Stimulated activated CD8-positive, alpha-beta memory T cell treated with anti-CD3 and anti-CD28 coated beads, Interleukin-4, amount 100 ng/mL, for 1 hour (primary cell): ENCODE measurements at places on chromosomes 7 and 10.

DNA sequence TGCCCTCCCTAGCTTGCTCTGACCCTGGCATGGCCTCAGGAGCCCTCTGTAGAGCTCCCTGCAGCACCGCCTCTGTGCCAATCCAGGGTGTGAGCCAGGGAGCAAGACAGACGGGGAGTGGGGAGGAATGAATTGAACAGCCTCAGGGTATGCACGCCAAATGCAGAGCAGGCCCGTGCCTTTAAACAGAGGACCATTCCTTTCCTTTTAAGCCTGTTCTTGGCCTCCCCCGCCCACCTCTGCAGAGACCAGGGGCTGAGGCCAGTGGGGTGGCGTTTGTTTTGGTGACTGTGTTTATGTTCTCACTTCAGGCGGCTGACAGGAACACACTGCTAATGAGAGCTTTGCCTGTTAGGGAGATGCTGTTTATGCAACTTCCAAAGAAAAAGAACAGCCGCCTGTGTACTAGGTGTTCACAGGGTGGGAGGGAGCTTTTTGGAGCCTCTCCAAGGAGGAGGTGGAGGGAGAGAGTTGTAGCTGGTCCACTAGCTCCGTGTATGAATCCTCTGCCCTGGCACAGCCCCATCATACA is 528.1 kb upstream of the DPP6 start:
- no peak for DNase-seq

GRCh38 chr7:128025380-128025779 is 5.9 kb downstream of the LRRC4 start:
- DNase-seq = no peak

- no peak for DNase-seq
Measured at GRCh38 chr7:85021101-85021704, 165.7 kb downstream of the SEMA3D start.

DNA sequence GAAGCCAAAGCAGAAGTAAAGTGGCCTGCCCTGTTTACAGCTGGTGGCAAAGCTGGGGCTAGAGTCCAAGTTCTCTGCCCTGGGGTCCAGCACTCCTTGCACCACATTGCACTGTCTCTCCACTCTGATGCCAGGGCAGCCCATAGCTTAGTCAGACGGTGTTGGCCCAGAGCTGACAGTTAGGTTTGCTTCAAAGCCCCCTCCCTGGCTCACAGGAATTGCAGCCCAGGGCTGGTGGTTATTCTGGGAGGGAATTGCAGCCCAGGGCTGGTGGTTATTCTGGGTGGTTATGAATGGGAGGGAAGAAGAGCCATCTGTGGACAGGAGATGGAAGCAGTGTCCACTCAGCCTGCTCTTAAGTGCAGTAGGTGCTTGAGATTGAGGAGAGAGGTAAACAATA is 88.9 kb downstream of the SCRN1 start:
- DNase-seq = no peak

GRCh38 chr7:12570168-12570533 is 369 bp upstream of the SCIN start:
- DNase-seq = no peak

- no peak for DNase-seq
Measured at GRCh38 chr7:111242141-111242755, 151.3 kb downstream of the LRRN3 start.

DNA sequence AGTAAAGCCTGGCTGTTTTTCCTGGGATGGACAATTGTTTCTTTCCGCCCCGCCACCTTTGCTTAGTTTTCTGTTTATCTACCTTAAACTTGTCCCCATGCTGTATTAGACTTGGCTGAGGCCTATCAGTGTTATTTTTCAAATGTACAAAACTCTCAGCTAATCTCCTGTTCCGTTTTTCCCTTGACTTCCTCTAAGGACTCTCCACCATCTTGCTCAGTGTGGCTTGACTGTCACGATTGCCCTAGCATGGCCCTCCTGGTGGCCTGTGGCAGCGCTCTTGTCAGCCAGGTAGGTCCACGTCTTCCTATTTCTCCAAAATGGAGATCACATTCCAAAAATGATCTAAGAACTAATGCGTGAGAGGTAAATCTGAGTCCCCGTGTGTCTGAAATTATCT is 36.7 kb downstream of the BAIAP2L1 start:
- no peak for DNase-seq

DNA sequence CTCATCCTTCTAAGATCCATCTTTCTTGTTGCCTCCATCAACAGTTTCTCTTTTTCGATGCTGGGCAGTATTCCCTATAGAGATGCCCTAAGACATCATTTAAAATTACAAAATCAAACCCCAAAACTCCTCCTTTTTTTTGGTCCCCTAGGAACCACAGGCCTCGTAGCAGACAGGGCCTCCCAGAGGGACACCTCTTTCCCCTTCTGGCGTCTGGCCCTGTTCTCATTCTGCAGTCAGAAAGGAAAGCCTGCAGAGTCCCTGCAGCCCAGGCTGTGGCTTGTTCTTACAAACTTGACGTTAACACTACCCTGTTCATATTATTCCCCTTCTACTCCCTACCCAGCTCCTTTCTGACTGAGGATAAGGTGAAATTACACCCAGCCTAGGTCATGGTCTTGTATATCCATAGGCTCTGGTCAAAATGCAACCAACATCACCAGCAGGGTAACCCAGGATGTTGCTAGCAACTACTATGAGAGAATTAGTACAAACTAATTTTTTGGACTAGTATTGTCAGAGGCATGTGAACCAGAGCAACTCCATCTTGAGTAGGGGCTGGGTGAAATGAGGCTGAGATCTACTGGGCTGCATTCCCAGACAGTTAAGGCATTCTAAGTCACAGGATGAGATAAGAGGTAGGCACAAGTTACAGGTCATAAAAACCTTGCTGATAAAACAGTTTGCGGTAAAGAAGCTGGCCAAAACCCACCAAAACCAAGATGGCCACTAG is 3.5 kb upstream of the EPHA1 start:
- no peak for DNase-seq
